IMR-90 (cell line): ENCODE measurements at places on chromosomes 2 and 18. TPM values are rescaled to one million over a fixed set of nuclear protein-coding genes. Genes with fewer than 3 reads are reported as not detected.

Gene RNF152
- total RNA-seq = 18.5 and 18.9 TPM in 2 replicates

Gene CCDC74A
- 3.1 and 3.8 TPM in 2 replicates for total RNA-seq

Gene MSH2
- total RNA-seq = 22.6 and 33.3 TPM in 2 replicates

Gene CRYGC
- not detected in 2 replicates for total RNA-seq

Gene INO80D
- 4.5 and 5.0 TPM in 2 replicates for total RNA-seq

Gene WNT10A
- not detected in 2 replicates for total RNA-seq
